CD4-positive, alpha-beta T cell treated with Interleukin-17A for 1 hour (primary cell): ENCODE measurements at places on chromosomes 5 and 9.

DNA sequence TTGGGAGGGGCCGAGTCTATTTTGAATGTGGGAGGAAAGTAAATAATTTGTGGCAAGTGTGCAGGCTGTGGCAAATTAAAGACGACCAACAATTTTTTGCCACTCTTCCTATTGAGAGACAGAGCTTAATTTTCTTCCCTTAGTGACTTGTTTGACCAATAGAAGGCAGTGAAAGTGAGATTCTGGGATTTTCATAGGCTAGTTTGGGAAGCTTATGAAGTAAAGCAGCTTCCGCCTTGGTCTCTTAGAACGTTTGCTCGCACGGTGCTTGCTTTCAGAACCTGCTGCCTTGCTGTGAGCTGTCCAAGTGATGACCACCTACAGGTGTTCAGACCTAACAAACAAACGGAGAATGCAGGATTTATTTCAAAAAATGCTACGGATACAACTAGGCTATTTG, 6.7 kb upstream of the OR1N2 start:
- DNase-seq, result no peak

DNA sequence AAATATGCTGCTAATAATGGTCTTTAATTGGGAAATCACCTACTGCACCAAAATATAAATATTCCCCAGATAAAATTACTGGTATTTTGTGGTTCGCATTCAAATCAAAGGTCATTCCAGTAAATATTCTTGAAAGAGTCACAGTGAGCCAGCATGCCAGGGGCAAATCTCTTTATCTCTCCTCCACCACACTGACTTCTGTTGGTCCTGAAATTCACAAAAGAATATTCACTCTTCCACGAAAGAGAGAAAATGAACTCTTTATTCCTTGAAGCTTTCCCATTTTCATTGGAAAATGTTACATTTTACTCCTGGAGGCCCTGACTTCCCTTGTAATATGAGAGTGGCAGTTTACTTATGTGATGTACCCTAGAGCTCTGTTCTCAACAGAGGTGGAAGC, 39.7 kb downstream of the ZNF366 start:
- no peak for DNase-seq

DNA sequence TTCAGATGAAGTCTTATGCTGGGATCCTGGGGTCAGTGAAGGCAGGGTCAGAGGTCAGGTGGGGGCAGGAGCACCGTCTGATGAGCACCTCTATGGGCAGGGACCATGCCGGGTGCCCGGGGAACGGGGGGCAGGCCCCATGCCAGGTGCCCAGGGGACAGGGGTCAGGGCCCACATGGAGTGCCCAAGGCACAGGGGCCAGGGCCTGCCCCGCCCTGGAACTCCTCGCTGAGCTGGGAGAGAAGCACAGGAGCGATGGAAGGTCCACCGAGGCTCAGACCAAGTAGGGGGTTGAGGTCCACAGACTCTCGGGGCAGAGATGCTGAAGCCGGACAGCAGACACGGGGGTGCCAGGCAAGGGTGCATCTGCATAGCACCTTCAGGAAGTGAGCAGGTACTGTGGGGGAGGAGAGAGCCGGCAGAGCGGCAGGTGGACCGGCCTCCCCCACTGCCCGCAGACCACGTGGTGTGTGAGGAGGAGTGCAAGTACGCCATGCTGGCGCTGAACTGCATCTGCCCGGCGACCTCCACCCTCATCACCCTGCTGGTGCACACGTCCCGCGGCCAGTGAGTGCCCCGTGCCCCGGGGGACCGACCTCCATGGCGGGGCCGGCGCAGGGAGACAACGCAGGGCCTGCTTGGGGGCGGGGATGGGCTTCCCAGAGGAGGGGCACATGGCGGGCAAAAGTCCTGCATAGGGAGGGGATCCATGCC, 67.7 kb downstream of the KCNT1 start:
- DNase-seq, result no peak

- no peak for DNase-seq
Observed at GRCh38 chr5:71456362-71456743, 902 bp downstream of the BDP1 start.

DNA sequence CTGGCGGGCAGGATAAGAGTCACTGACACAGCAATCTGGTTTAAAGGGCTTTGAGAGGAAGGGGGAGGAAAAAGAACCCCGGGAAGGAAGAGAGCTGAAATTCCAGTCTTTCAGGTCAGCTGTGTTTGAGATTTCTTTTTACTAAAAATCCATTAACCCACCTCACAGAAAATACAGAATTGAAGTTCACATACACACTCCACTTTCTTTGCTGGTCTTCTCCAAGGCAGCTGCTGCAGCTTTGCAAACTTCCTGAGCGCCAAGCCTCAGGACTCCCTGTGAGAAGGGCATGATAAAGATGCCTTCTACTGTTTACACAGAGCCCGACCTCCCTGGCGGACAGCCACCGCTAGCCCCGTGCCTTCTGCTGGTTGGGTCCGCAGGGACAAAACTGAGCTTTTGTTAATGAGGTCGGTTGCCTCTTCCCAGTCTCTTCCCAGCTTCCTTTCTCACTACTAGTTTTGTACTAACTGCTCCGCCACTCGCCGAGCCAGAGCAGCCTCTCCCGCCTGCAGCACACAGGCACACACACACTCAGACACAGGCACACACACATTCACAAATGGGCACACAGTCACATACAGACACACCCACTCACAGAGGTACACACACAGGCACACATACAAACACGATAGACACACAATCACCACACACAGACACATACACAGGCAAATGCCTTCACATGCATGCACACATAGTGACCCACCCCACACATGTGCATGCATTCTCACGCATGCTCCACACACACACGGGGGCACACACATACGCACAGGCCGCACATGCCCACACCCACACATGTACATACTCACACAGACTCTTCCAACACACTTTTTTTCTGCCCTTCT, at the start of gene FREM1:
TSS of gene FREM1 (minus strand) at position 468 of the 845 bp plus-strand sequence. CDS start 41,451 bp downstream, outside the sequence.
- DNase-seq, result no peak

GRCh38 chr9:70924895-70925547, 196.4 kb downstream of the TRPM3 start:
- DNase-seq, result no peak

DNA sequence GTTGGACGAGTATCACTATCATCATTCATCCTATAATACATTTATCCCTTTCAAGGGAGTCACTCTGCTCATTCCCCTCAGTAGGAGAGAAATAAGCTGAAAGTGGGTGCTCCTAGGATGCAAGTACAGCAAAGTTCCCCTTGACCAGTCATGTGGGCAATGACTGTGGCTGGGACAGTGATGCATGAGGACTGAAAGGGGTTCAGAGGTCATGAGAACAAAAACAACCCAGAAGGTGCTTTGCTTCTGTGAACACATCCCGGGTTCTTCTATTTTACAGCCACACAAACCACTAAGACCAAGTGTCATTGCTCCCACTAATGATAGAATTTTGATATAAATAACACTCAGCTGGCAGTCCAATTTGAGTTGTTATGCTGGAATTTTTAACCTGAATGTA, 177.8 kb upstream of the ADCY2 start:
- no peak for DNase-seq

DNA sequence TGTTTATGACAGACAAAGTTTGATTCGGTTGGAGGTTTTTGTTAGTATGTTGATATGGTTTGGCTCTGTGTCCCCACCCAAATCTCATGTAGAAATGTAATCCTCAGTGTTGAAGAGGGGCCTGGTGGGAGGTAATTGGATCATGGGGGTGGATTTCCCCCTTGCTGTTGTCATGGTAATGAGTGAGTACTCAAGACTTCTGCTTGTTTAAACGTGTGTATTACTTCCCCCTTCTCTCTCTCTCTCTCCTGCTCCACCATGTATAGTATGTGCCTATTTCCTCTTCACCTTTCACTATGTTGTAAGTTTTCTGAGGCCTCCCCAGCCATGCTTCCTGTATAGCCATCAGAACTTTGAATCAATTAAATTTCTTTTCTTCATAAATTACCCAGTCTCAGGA, 415.1 kb downstream of the HCN1 start:
- DNase-seq, result no peak

DNA sequence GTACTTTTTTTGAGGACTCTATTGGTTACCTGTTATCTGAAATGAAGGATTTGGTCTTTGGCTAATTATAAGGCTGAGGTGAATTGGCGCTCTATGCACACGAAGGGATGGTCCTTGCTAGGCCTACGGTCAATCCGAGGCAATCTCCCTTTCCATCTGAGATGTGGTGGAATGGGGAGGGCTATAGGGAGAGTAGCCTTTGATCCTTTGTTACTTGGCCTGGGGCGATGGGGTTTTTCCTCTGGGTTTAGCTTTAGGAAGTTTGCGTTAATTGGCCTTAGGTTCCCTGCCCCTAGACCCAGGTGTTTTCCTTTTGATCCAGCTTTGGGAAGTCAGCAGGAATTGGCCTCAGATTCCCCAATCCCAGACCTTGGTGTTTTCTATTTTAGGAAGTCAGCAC, 102.1 kb upstream of the C9orf72 start:
- DNase-seq, result no peak

DNA sequence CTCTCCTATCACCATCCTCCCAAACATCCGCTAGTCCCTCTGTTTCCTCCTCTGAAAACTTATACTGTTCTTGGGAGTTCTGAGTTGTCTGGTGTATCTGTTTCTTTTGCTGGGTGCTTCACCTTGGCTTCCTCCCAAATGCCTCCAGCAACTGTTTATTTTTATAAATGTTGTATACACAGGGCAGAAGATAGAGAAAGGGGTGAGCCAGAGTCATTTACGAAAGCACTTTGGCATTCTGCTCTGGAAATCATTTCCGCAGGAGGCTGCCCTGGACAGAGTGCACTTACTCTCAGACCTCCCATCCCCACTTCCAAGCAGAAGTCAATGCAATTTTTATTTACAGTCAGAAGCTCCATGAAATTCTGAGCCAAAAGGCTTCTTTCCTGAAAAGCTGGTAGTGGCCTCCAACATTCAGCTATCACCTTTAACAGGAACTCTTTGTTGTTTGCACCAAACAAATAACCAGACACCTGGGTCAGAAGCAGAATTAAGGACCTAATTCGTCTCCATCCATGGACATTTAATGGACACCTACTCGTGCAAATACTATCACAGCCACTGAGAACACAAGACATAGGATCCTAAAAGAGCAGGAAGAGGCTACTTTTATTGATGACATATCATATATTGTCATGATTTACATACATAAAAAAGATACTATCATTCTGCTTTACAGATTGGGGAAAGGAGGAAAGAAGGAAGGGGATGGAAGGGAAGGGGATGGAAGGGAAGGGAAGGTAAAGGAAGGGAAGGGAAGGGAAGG, 229.5 kb upstream of the PAPPA start:
- no peak for DNase-seq

DNA sequence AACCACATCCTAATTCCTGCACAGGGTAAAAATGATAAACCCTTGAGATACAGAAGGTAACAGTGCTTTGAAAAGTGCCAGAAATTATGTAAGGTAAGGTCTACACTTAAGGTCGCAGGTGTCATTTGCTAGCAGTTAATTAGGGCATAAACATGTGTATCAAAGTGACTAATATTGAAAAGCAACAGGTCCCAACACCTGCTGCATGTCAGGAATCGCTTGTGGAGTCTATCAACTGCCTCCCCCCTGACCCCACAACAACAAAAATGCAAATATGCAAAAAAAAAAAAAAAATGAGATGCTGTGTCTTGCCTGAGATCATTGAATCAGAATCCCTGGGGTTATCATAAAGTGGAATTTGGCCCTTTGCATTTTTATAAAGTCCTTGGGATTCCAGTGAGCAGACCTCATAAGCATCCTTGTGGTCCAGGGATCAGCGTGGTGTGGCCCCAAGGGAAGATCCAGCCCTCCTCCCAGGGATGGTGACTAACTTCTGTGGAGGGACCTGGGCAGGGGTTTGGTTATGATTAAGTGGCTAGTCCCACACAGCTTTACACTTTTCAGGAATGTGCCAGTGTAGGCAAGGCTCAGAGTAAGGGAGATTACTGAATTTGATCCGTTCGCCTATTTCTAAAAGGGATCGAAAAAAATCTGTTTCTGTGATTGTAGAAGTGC, 92.5 kb upstream of the TNFSF8 start:
- DNase-seq, result no peak
